ENCODE measurements at places on chromosomes 5 and 9. TPM values are rescaled to one million over a fixed set of nuclear protein-coding genes. Genes with fewer than 3 reads are reported as not detected.

LHX2 gene
- not detected for total RNA-seq

GLRA1 gene
- total RNA-seq: not detected

HDHD3 gene
- 9.3 TPM for total RNA-seq

TSC1 gene
- total RNA-seq: 48.7 TPM

FAM153A gene
- total RNA-seq: 0.10 TPM

PCDHA7 gene
- total RNA-seq: 1.7 TPM

ZNF483 gene
- total RNA-seq: 1.6 TPM

FCN2 gene
- not detected for total RNA-seq

MLANA gene
- not detected for total RNA-seq

VCAN gene
- total RNA-seq: 2,405 TPM
